ENCODE measurements at places on chromosomes 16 and 17.

GRCh38 chr17:65407017-65407416 is 154.4 kb downstream of the AXIN2 start:
- DNase-seq: no peak

DNA sequence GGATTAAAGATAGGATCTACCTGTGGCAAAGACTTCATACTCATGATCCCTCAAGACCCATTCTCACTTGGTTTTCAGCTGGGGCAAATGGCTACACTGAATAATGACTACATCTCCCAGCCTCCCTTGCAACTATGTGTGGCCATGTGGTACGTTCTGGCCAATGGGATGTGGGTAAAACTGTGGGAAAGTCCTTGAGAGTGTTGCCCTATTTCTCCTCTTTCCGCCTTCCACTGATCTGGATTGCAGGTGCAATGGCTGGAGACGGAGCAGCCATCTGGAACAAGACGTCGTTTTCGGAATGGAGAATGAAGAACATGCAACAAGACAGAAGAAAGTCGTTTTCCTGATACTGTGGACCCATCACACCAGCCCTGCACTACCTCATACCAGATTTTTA is 48.5 kb downstream of the HAPSTR1 start:
- DNase-seq: peak; percentile 47

DNA sequence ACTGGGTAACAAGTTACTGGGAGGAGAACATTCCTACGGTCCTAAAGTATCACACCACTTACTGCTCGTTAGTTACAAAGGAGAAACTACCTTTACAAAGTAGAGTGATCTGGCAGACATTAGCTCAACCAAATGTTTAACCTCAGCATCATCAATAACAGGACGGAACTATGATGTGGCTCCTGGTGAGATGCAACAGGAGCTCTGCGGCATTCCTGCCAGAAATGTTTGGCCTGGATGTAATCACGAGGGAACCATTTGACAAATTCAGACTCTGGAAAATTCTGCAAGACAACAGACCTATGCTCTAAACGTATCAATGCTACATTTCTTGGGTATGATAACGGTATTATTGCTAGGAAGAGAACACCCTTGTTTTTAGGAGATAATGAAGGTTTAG is 80.4 kb downstream of the MRM3 start:
- DNase-seq: no peak

- no peak for DNase-seq
Observed at GRCh38 chr17:5785338-5785737, 201.0 kb upstream of the NLRP1 start.

DNA sequence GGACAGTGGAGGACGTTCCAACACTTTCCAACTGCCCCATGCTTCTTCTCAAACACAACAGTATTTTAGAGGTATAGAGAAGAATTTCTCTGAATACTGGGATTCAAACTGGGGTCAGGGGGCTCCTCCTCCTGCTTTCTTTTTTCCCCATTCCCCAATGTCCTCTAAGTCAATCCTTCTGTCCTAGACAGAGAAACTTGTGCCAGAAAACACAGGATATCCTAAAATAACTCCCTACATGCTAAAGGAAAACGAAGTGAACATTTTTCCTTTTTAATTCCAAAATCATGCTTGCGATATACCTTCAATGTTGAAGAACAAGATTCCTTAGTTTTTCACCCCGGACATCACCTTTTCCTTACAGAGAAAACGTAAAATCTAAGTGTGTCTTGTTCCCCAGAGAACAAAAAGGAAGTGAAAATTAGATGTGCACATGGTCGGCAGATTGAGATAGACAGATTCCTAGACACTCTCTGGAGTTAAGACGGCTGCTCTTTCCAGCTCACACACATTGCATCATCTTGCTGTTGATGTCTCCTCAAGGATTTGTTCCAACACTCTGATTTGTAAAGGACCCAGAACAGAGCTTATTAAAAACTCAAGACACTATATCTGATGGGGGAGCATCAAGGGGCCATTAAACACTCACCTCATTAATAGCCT is 228.2 kb downstream of the GRIN2A start:
- peak; percentile 17 for DNase-seq

GRCh38 chr17:12201294-12201880 is 180.7 kb downstream of the MAP2K4 start:
- DNase-seq: no peak

DNA sequence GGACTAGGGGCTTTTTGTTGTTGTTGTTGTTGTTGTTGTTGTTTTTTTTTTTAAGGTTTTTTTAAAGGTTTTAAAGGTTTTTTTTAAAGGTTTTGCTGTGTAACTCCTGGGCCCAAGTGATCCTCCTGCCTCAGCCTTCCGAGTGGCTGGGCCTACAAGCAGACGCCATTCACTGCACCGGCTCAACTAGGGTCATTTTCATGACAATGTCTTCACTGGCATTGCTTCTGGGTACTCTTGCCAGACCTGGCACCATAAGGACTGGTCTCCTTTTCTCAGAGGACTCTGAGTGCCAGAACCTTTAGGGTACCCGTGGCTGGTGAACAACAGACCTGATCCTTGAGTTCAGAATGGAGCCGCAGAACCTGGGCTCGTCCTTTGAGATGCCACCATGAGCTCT is 20.4 kb downstream of the POLR3E start:
- no peak for DNase-seq

GRCh38 chr17:39186481-39187002 is 10.9 kb downstream of the CACNB1 start:
- DNase-seq: no peak

GRCh38 chr17:81533339-81534141 is 5.4 kb downstream of the FSCN2 start:
- no peak for DNase-seq

GRCh38 chr17:9290226-9290613 is 268.9 kb downstream of the NTN1 start:
- no peak for DNase-seq

GRCh38 chr16:34078691-34079090 is 619.3 kb downstream of the TP53TG3F start:
- peak; percentile 1 for DNase-seq

- no peak for DNase-seq
Observed at GRCh38 chr16:85833219-85833920, 33.9 kb downstream of the COX4I1 start.

DNA sequence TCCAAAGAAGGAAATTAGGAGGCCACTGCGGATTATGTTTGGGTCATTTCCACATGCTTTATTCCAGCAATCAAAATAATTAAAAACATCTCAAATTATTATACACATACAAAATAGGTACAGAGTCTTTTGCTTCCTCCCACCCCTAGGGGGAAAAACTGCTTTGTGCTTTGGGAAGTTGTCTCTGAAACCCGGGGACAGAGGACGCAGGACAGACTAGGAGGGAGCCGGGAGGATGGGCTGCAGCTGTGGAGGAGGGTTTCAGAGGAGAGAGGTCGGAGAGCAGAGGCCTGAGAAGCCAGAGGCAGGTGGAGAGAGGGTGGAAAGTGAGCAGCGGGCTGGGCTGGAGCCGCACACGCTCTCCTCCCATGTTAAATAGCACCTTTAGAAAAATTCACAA is 17.4 kb downstream of the COL1A1 start:
- DNase-seq: no peak

DNA sequence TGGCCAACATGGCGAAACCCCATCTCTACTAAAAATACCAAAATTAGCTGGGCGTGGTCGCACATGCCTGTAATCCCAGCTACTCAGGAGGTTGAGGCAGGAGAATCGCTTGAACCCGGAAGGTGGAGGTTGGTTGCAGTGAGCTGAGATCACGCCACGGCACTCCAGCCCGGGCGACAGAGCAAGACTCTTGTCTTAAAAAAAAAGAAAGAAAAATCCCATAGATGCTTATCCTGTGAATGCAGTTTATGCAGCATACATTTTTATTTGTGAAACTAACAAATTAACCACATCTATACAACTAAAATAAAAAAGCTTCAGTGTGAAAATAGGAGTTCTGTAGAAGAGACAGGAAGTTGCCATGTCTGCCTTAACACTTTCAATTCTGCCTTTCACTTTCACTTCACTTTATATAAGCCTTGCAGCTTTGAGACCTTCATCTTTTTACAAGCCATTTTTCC is 7.1 kb downstream of the IGSF6 start:
- no peak for DNase-seq

DNA sequence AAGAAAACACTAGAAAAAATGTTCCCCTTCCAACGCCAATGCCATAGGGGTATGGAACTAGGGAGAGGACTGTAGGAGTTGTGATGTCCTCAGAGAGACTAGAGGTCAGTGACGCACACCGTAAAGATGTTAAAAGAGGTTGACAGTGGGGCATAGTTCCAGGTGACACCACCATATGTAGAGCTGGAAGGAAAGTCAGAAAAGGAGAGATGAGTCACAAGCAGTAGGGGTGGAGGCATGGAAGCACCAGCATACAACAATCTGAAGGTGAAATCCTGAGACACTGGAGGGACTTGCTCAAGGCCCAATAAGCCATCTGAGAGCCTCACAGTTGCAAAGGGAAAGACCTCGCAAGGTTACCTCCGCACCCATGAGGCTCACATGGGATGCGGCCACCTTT is 76.0 kb downstream of the ZNF18 start:
- no peak for DNase-seq

- no peak for DNase-seq
Observed at GRCh38 chr17:81891303-81891552, 158 bp downstream of the ALYREF start.

- no peak for DNase-seq
Observed at GRCh38 chr16:66523861-66524354, 26.0 kb downstream of the TK2 start.
